ENCODE measurements at places on chromosomes 6 and 20.
A peak's percentile ranks its signal among the peaks of the same experiment; 100 is the strongest.

DNA sequence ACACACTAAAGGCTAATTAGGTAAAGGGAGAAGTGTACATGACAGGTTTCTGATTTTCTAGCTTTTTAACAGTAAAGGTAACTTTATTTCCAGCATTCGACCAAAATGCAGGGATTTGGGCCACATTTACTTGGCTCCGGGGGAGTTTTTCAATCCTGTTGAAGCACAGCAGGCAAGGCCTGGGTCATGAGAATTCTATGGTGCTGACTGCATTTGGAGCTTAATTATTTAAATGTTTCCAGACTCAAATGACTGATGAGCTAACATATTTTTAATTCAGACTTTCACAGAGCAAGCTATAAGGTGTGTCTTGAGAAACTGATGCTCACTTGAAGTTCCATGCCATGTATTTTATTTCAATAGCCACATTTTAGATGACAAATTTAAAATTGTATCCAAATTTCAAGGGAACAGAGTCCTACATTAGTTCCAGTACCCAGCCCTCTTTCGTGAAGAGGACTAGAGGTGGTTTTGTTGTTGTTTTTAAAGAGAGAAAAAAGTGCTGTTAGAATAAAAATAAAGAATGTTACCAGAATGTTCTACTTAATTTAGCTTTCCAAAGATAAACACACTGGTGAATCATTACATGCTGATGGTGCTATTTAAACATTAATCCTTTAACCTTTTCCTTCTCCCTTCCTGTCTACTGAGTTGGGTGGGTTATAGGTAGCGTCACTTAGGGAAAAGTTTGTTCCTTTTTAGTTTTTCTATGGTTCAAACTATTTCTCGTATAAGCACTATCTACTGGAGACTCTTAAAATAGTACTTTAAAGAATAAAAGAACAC, 82.3 kb upstream of the PHACTR2 start:
- DNase-seq: no peak

DNA sequence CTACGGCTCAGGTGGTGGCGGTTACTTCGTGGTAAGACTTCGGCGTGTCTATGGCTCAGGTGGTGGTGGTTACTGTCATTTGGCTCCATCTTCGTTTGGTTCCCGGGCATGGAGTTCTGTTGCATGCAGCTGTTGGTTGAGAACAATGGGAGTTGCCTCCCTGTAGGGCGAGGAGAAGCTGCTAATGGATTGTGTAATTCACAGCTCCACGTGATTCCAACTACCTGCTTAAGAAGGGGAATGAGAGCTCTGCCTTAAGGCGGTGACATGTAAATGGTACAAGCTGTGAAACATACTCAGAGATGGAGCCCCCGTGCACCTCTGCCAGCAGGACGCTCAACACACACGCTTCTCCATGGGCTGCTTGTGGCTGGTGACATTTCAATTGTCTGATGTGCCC, 12.4 kb upstream of the DACT2 start:
- DNase-seq: no peak

- DNase-seq: peak; percentile 26
Measured at GRCh38 chr6:16762550-16763477, 1.6 kb upstream of the ATXN1 start.

GRCh38 chr6:50846852-50847155, 28.1 kb downstream of the TFAP2B start:
- no peak for DNase-seq

GRCh38 chr6:38996676-38997075, 51.9 kb upstream of the GLP1R start:
- no peak for DNase-seq

DNA sequence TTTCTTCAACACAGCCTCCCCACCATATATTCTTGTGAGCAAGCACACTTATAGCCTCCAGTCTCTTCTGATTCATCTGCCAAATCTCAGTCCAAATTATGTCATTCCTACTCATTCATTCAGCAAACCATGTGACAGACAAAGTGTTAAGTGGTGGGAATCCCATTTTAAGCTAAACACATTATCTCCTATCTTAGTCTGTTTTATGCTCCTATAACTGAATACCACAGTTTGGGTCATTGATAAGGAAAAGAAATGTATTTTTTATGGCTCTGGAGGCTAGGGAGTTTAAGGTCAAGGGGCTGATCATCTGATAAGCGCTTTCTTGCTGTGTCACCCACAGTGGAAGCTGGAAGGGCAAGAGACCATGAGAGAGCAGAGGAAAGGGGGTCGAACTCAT, 23.9 kb upstream of the SMIM13 start:
- DNase-seq: no peak

- DNase-seq: no peak
Measured at GRCh38 chr20:568673-569415, 25.3 kb upstream of the CSNK2A1 start.

GRCh38 chr6:144957236-144957937, 672.3 kb downstream of the UTRN start:
- no peak for DNase-seq

GRCh38 chr6:143241911-143242310, 181.2 kb downstream of the AIG1 start:
- DNase-seq: no peak

DNA sequence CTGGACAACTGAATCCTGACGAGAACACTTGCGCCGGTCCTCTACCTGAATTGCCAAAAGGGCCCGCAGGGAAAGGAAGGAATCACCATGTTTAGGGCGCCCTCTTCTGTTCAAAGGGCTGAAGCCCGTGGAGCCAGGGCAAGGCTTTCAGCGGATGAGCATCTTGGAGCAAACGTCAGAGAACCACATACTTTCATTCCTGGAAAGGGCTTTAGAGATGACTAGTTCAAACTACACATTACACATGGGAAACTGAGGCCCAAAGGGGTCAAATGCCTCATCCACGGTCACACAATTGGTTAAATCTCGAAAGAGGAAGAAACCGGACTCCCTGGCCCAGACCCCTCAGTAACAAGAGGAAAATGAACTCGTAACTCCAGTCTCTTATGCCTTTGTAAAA, 11.5 kb upstream of the ZNF133 start:
- peak; percentile 7 for DNase-seq

DNA sequence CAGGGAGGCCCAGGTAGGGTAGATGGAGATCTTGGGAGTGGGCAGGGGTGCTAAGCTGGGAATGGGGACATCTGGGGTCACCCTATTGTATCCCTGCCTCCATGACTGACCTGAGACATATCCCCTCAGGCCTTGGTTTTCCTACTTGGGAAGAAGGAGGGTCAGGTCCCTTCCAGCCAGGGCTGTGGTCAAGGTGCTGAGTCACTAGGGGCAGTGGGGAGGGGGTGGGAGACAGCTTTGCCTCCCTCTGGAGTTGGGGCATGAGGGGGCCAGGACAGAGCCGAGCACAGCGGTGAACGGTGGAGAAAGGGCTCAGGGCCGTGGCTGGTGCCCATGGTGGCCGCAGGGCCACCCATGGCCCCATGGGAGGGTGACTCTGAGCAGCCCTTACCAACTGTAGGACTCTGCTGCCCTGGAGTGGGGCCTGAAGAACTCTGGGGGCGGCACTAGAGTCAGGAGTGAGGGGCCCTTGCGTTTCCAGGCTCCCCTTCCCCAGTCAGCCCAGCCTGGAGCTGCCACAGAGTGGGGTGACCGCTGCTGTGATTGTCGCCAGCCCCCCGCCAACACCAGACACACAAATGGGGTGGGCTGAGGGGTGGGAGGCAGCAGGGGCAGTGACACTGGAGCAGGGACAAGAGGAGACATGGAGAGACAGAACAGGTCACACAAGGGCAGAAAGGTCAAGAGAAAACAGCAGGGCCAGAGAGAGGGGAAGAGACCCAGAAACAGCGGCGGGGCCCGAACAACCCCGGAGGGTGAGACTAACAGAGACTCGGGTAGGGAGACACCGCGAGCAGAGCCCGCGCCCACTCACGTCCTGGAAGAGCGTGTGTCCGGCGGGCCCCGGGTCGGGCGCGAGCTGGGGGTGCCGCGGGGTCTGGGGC, 576 bp downstream of the NECAB3 start:
- no peak for DNase-seq

- DNase-seq: no peak
Measured at GRCh38 chr6:103522045-103522444, 1337.7 kb downstream of the HACE1 start.

GRCh38 chr6:11525468-11526155, 11.9 kb upstream of the TMEM170B start:
- DNase-seq: no peak

GRCh38 chr6:138970159-138970558, 17.9 kb downstream of the REPS1 start:
- DNase-seq: no peak

DNA sequence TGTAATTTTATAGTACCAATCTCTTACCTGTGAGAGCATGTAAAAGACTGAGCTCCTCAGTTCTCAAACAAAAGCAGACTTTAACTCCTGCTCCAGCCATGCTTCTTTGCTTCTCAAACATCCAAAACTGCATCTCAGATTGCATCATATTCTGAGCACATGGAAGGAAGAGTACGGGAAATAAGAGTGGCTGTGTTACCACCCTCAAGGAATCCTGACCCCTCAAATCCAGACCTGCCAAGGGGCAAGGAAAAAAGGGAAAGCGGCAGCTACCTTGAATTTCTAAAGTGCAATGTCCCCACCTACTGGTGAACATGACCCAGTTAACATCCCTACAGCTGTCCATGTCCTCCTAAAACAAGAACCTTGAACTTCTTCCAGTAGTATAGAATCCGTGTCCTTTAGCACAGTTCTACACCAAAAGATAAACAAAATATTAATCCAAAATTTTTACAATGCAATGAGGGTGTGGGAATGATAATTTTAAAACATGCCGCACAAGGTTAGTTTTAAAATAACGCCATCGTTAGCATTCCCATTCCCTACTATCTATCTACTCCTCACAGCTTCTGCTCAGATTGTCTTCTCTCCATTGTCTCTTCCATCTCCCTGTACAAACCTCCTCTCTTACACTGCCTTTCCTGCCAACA, 34.1 kb upstream of the HLA-DQB1 start:
- peak; percentile 5 for DNase-seq

- DNase-seq: no peak
Measured at GRCh38 chr6:113047932-113048331, 700.8 kb downstream of the RFPL4B start.

DNA sequence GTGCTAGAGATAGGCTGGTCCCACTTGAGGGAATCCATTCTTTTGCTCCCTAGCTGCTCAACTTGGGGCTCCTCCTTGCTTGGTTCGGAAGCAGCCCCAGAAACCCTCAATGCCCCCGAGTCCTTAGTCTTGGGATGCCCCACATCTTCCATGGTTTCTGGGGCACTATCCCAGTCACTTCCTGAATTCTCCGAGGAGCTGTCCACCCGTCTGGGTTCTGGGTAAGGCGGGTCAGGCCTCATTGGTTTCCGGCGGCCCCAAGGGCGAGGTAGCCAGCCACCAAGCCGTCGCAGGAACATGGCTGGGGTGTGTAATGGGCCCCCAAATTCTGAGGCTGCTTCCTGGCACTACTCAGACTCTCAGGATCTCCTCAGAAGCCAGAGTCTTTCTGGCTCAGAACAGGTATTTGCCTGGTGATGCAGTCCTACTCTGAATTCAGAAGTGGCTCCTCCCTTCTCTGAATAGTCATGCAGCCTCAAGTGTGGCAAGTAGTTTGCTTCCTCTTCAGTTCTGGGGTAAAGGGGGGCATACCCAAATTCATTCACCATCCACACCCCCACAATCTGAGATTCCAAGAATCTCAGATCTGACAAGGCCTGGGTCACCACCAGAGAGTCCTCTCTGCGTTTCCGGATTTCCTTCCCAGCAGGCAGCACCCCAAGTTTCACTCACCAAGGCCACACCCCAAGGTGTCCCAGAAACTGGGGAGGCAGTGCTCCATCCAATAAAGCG, 763 bp downstream of the C6orf47 start:
- DNase-seq: no peak

- DNase-seq: no peak
Measured at GRCh38 chr6:45651301-45651700, 273.6 kb upstream of the SUPT3H start.

- DNase-seq: no peak
Measured at GRCh38 chr6:1124885-1125284, 187.0 kb upstream of the FOXQ1 start.

GRCh38 chr6:40460380-40460779, 126.8 kb downstream of the LRFN2 start:
- DNase-seq: no peak

- DNase-seq: peak; percentile 39
Measured at GRCh38 chr20:38633577-38634093, 32.0 kb downstream of the ARHGAP40 start.

GRCh38 chr6:11198663-11199603, 33.5 kb downstream of the NEDD9 start:
- DNase-seq: no peak

GRCh38 chr6:6579281-6579680, 9.2 kb upstream of the LY86 start:
- DNase-seq: no peak

DNA sequence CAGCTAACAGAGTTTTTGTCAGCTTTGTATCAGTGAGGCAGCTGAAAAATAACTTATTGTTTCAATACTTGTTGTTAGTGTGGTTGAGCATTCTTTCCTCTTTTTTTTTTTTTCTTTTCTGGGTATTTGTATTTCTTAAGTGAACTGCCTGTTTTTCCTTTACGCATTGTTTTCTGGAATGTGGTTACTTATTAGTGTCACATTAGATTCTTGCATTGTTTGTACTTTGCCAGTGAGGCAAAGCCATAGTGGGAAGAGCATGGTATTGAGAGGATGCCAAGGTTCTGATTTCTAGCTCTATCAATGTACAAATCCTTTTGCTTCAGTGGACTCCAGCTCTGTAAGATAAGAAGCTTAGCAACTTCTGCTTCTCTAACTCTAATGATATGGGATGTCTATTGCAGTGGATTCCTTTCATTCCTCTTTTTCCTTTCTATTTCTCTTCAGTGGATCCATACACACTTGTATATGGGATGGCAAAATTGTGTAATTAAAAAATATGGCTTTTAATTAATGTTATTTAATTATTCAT, 3.9 kb downstream of the CDKAL1 start:
- no peak for DNase-seq

DNA sequence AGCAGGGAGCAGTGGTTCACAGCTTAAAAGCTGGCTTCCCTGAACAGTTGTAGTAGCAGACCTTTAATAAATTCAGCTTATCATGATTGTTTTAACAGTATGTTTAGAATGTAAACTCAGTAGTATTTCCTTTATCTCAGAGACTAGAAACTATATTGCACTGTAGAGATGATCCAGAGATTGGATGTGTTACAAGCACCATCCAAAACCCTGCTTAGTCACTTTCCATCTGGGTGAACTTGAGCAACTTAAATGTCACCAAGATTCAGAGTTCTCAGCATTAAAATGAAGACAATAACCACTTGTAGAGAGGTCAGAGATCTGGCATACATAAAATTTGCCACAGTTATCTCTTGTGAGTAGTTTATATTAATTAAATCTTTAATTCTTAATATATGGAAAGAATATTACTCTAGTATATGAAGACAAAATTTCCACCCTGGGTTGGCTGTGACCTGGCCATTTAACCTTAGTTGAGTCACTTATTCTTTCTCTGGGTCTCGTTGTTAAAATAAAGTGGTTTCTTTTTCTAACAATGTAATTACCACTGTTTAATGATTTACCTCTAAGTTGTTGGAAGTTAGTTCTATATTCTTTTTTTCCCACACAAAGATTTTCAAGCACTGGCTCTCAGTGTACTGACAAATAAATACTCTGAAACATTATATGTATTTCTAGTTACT, 239.2 kb upstream of the FKBP1C start:
- no peak for DNase-seq
